HFFc6 (cell line): ENCODE measurements at places on chromosomes 6 and 20. TPM values are rescaled to one million over a fixed set of nuclear protein-coding genes. Genes with fewer than 3 reads are reported as not detected.

- H3K4me3 ChIP-seq: no peak overlapping the region
- H3K36me3 ChIP-seq: no peaks in the 10 kb centered on the region
- H3K27ac ChIP-seq: no peak overlapping the region
- peaks cover 8% of the 10 kb centered on the region for H3K27me3 ChIP-seq
Observed at GRCh38 chr6:1538810-1539478, 70.8 kb upstream of the FOXC1 start.

- peaks cover 14% of the 10 kb centered on the region for H3K36me3 ChIP-seq
- peaks cover 12% of the 10 kb centered on the region for H3K4me1 ChIP-seq
- peaks cover 28% of the 10 kb centered on the region for H3K27me3 ChIP-seq
- no peak for DNase-seq
- no peak overlapping the region for H3K4me3 ChIP-seq
- no peak overlapping the region for H3K27ac ChIP-seq
Observed at GRCh38 chr6:41614715-41615114, 23.6 kb upstream of the MDFI start.

GRCh38 chr6:167031082-167031709 lies 32.0 kb downstream of the CEP43 start:
- peaks cover 17% of the 10 kb centered on the region for H3K4me1 ChIP-seq
- DNase-seq: peak; percentile 22
- H3K27ac ChIP-seq: no peak overlapping the region

GRCh38 chr6:125154761-125155135 lies 1.2 kb downstream of the TPD52L1 start:
- no peak for DNase-seq
- H3K36me3 ChIP-seq: no peaks in the 10 kb centered on the region
- peaks cover 4% of the 10 kb centered on the region for H3K27me3 ChIP-seq
- H3K4me3 ChIP-seq: peak overlapping the region; percentile 73

DNA sequence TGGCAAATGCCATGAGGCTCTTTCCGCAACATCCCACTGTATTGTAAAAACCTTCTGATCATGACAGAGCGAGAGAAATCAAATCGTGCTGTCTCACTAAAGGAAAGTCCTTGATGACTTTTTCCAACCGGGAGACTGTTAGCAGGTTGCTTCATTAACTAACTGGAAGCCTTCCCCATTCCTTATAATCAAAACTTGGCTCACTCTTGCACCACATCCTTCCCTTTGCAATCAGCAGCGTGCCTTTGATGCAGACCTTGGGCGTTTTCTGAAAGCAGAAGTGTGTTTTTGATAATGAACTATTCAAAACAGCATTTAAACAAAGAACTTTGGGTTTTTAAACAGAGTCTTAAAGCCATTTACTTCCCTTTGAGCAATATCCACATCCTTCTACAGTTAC lies 96.2 kb upstream of the CNR1 start:
- H3K36me3 ChIP-seq: peaks cover 8% of the 10 kb centered on the region
- H3K4me3 ChIP-seq: no peak overlapping the region
- no peaks in the 10 kb centered on the region for H3K4me1 ChIP-seq
- H3K27me3 ChIP-seq: no peaks in the 10 kb centered on the region

GRCh38 chr20:4750381-4750780 lies 28.7 kb downstream of the PRND start:
- H3K36me3 ChIP-seq: peaks cover 6% of the 10 kb centered on the region; the same call in 1 of the 2 replicates
- peaks cover 28% of the 10 kb centered on the region for H3K27me3 ChIP-seq
- no peak overlapping the region for H3K4me3 ChIP-seq
- no peak for DNase-seq
- no peaks in the 10 kb centered on the region for H3K4me1 ChIP-seq

- no peaks in the 10 kb centered on the region for H3K27me3 ChIP-seq
- no peaks in the 10 kb centered on the region for H3K4me1 ChIP-seq
- no peak for DNase-seq
- H3K4me3 ChIP-seq: no peak overlapping the region
- H3K27ac ChIP-seq: no peak overlapping the region
Observed at GRCh38 chr20:6679086-6679485, 88.4 kb upstream of the BMP2 start.

GRCh38 chr6:132937466-132937906 lies 123.1 kb downstream of the RPS12 start:
- DNase-seq: peak; percentile 8
- no peaks in the 10 kb centered on the region for H3K36me3 ChIP-seq
- H3K4me1 ChIP-seq: no peaks in the 10 kb centered on the region
- no peak overlapping the region for H3K4me3 ChIP-seq

PBOV1 gene
- not detected in 2 replicates for total RNA-seq

DNA sequence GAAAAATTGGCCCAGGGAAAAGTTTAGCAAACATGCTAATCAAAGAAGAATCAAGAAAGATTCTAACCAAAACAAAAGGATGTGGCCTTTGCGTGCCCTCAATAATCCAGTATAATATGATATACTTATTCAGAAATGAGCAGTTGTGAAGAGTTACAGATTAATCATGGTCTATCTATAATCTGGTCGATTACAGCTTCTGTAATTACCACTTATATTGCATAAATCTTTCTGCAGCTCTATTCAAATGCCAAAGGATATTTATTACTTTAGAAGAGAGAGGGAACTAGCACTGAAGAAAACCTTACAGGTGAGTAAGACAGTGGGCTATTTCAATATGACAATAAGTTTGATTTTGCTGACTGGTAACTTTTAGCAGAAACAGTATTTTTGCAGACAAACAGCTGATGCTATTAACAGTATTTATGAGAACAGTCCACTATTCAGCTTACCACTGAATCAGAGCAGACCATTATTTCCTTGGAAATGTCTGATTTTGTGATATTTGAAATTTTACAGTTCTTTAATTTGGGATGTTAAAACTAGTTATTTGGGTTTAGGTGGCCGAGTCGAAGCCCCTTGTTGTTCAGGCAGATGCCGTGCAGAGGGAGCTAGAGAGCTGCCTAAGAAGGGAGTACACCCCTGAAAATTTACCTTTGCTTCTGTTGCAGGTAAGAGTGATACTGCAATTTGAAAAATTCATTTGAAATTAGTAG lies 92.2 kb downstream of the CEP57L1 start:
- H3K36me3 ChIP-seq: peaks cover 11% of the 10 kb centered on the region
- DNase-seq: no peak
- H3K27ac ChIP-seq: no peak overlapping the region
- peaks cover 21% of the 10 kb centered on the region; the same call in 1 of the 2 replicates for H3K27me3 ChIP-seq
- peaks cover 6% of the 10 kb centered on the region for H3K4me1 ChIP-seq

GRCh38 chr6:3312604-3313231 lies 54.0 kb downstream of the PSMG4 start:
- H3K27me3 ChIP-seq: peaks cover 45% of the 10 kb centered on the region
- H3K27ac ChIP-seq: no peak overlapping the region
- H3K4me3 ChIP-seq: no peak overlapping the region
- H3K4me1 ChIP-seq: no peaks in the 10 kb centered on the region
- H3K36me3 ChIP-seq: no peaks in the 10 kb centered on the region

DNA sequence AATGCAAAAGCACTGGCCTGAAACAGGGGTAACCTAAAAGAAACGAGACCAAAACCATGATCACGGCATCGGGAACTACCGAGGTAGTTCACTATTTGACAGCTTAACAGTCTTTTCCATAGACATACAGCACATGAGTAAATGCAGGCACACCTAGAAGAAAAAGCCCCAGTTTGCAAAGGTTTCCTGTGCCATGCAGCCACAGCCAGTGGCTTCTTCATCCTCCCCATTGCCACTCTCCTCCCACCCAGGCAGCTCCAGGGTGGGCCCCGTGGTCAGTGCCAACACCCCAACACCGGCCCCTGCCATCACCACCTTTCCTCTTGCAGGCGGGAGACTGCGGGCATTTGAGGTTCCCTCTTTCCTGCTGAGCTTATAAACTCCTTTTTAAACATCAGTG lies 115.4 kb downstream of the SLC23A2 start:
- no peak overlapping the region for H3K4me3 ChIP-seq
- H3K36me3 ChIP-seq: peaks cover 4% of the 10 kb centered on the region; the same call in 1 of the 2 replicates
- peaks cover 2% of the 10 kb centered on the region; the same call in 1 of the 2 replicates for H3K4me1 ChIP-seq
- no peaks in the 10 kb centered on the region; the same call in 1 of the 2 replicates for H3K27me3 ChIP-seq
- no peak overlapping the region for H3K27ac ChIP-seq

KIF25 gene
- not detected in 3 replicates for total RNA-seq

DNA sequence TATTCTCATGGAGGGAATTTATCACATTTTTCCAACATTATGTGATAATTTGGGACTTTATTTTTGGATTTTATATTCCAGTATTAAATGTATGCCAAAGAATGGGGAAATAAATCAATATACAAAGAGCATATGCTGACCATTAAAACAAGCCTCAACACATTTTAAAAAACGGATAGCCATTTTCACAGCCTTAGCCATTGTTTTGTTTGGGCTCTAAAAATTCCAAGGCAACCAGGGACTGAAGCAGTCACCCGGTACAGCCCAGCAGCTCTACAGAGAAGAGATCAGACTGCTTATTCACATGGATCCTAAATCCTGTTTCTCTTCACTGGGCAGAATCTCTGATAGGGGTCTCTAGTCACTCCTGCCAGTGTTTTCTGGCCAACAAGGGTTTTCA lies 150.2 kb upstream of the OGFRL1 start:
- no peak overlapping the region for H3K4me3 ChIP-seq
- no peak for DNase-seq
- no peak overlapping the region; the same call in 1 of the 2 replicates for H3K27ac ChIP-seq
- no peaks in the 10 kb centered on the region for H3K36me3 ChIP-seq

DNA sequence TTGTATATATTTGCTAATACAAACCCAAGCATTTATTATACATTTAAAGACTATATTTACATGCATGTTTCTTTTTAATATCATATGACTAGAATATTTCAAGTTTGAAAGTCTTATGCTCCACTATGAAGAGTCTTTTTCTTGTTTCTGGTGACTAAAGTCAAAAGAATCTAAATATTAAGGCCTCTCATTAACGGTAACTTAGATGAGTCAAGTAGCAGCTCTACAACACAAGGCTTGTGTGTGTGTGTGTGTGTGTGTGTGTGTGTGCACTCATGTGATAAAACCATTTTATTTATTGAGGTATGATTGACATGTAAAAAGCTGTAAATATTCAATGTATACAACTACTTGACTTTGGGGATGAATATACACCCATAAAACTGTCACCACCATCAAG lies 275.6 kb downstream of the TFAP2B start:
- no peak overlapping the region for H3K27ac ChIP-seq
- 0 out of 2 replicates have a peak, but pooled peaks cover 4% of the 10 kb centered on the region for H3K36me3 ChIP-seq
- DNase-seq: no peak
- H3K4me1 ChIP-seq: no peaks in the 10 kb centered on the region

- DNase-seq: peak; percentile 30
- H3K27me3 ChIP-seq: no peaks in the 10 kb centered on the region
- no peak overlapping the region for H3K4me3 ChIP-seq
- peaks cover 16% of the 10 kb centered on the region for H3K4me1 ChIP-seq
Observed at GRCh38 chr6:134816780-134817179, 133.1 kb downstream of the ALDH8A1 start.

PACSIN1 gene
- total RNA-seq: not detected in 3 replicates

DNA sequence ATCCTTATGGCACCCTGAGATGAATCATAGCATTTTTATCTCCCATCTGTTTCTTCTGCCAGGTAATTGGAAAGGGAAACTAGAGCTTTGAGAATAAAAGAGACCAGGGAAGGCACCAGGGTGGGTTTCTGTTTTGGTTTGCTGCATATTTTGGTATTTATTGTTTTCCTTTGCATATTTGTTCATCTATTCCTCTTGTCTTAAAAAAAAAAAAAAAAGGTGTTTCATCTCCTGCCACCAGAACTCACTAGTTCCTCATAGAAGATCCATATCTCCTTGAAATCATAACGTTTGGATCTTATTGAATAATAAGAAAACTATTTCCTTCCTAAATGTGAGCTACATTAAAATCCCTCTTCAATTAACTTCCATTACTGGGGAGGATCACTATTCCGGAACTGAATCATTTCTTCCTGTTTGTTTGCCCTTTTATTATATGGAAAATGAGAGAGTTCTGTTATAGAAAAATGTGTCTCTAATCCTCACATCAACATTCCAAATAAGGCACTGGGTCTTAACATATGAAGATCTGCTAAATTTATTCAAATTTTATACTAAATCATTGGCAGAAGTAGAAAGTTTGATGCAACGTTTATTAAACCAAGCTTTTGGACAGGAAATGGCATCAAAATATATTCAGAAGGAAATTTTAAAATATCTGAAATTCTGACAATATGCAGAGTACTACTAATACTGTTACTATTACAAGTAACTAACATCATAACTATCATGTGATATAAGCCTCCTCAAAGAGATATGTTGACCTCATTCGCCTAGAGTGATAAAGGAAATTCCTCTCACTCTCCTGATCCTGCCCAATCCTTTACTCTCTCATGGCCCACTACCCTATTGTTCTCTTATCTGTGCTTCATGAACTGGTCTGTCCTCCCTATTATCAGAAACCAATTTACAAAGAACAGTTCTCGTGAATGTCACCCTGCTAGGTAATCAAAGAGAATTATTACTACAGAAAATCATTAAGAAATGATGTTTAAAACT lies 229.4 kb upstream of the RSPO3 start:
- H3K4me1 ChIP-seq: peaks cover 9% of the 10 kb centered on the region; the same call in 1 of the 2 replicates
- no peaks in the 10 kb centered on the region for H3K36me3 ChIP-seq
- no peak for DNase-seq
- H3K27me3 ChIP-seq: peaks cover 2% of the 10 kb centered on the region

GRCh38 chr6:163813979-163814493 lies 399.5 kb downstream of the QKI start:
- peak overlapping the region; percentile 49 for H3K4me3 ChIP-seq
- peaks cover 26% of the 10 kb centered on the region for H3K4me1 ChIP-seq
- DNase-seq: no peak
- H3K36me3 ChIP-seq: no peaks in the 10 kb centered on the region
- H3K27me3 ChIP-seq: no peaks in the 10 kb centered on the region

DNA sequence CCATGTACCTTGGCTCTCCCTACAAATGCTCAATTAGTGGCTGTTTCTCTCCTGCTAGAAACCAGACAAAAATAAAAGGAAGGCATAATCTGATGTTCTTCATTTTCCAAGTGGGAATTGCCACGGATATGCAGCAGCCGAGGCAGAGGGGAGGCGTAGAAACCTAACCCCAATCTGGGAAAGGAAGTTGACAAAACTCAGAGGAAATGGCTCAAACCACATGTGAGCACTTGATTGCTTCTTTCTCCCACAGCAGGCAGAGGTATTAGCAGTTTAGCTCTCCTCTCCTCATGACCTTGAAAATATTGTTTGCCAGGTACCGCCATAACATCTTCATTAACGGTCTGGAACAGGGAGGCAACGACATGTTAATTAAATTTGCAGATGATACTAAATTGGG lies 3.8 kb upstream of the MLN start:
- no peak overlapping the region for H3K27ac ChIP-seq
- H3K36me3 ChIP-seq: no peaks in the 10 kb centered on the region
- no peaks in the 10 kb centered on the region for H3K4me1 ChIP-seq
- H3K4me3 ChIP-seq: no peak overlapping the region
- no peak for DNase-seq

DNA sequence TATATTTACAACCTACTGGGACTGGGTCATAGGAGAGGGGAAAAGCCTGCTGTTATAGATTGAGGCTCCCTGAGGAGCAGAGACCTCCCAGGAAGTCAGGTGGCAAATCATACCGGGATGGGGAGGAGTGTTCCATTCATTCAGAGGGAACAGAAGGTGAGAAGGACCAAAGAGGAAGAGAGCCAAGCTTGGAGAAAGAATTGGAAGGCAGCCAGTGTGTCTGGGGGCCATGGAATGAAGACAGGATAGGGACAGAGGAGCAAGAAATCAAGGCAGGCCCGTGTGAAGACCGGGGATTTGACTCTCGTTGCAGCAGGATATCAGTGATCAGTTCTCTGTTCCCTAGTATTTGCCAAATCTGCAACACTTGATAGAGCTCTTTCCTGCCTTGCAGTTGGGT lies 5.7 kb upstream of the ZNF217 start:
- no peak for DNase-seq
- peaks cover 45% of the 10 kb centered on the region for H3K4me1 ChIP-seq
- H3K36me3 ChIP-seq: no peaks in the 10 kb centered on the region
- no peak overlapping the region for H3K4me3 ChIP-seq
- H3K27me3 ChIP-seq: no peaks in the 10 kb centered on the region; the same call in 1 of the 2 replicates
